ENCODE measurements at places on chromosomes 6 and 20.
A peak's percentile ranks its signal among the peaks of the same experiment; 100 is the strongest.

DNA sequence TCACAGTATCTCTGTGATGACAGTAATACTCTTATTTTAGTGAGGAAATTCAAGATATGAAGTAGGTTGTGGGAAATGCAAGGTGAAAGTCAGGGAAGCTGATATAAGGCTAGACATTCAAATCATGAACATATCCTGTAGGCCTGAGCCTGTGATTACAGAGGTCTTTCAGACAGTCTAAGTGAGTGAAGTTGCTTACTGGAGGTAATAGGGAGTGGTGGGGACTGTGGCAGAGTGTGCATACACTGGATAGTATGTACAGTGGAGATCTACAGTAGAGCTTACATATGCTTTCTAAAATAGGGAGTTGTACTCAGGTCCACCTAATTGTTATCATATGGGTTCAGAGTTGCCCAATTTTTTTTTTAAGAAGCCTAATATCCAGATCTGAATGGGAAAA is 3.1 kb downstream of the DHX35 start:
- no peak for DNase-seq

DNA sequence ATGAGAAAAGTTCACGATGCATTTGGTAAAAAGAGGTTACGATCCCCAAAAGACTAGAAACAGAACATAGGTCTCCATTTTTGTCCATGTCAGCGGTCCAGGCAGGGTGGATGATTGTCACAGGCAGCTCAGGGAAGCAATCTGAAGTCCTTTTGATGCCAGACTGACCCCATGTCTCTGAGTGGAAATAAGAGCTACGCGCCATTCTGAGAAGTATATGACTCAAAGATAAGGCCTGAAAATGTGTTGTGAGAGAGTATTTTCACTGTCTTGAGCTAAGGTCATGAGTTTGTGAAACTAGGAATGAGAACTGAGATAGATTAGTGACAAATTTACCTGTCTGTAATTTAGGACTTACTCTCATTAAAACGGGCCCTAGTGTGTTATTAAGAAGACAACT is 69.5 kb downstream of the LYRM4 start:
- no peak for DNase-seq

GRCh38 chr20:34461779-34462087 is 54.5 kb upstream of the DYNLRB1 start:
- no peak for DNase-seq

- DNase-seq: no peak
Measured at GRCh38 chr20:44004306-44004915, 89.8 kb downstream of the TOX2 start.

- DNase-seq: peak; percentile 26
Measured at GRCh38 chr6:35427851-35428321, 24.3 kb upstream of the FANCE start.

DNA sequence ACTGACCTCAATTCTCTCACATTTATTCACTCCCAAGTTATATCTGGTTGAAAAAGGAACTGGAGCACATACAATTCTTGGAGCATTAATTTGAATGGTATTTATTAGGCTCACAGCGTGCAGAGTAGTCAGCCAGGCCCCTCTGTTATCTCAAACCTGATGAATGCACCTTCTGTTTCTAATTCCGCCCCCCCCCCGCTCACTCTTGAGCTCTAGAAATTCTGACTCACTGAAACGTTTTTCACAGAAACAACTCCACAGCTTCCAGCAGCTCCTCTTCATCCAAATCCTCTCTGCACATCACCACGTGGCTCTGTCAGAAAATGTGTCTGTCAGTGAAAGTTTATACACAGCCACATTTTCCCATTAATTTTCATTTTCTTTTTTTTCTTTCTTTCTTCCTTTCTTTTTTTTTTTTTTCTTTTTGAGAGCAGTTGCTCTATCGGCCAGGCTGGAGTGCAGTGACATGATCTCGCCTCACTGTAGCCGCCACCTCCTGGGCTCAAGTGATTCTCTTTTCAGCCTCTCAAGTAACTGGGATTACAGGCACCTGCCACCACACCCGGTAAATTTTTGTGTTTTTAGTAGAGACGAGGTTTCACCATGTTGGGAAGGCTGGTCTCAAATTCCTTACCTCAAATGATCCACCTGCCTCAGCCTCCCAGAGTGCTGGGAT is 109.4 kb downstream of the TBXT start:
- no peak for DNase-seq

DNA sequence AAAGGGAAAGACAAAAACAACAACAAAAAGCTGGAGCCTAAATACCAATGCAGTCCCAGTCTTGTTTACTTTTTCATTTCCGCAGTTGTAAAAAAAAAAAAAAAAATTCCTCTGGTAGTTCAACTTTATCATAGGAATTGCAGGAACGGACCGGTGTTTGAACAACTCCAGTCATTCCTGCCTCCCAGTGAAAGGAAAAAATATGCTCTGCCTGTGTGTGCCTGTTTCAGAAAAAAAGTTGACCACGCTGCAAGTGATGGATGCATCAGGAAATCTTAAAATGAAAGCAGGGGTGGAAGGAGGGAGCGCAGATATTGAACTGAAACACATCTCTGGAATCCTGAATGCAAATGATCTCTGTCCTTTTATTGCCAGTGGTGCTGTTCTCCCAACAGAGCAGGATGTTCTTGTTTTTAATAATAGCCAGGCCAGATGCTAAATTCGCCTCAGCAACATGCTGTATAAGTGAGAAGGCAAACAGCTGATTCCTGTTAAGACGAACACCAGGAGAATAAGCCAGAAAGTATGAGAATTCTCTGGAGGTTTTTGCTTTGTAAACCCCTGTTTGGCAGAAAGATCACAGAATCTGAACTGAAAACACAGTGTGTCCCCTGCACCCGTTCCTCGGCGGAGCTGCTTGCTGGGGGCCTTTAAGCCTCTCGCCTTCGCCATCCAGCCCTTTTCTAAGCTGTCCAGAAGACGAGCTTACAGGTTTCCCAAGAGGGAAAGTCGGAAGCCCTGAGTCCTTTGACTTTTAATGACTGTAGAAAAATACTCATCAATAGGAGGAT is 178.4 kb upstream of the SUPT3H start:
- DNase-seq: no peak

GRCh38 chr20:38945012-38945411 is 17.1 kb upstream of the DHX35 start:
- no peak for DNase-seq
